Osteoblast (primary cell): ENCODE measurements at places on chromosomes 12 and 14.

- no peak for DNase-seq
These were observed 210.1 kb downstream of the RGS6 start for GRCh38 chr14:72142328-72142727.

- no peak for DNase-seq
These were observed 1.0 kb upstream of the GPX2 start for GRCh38 chr14:64943556-64943955.

DNA sequence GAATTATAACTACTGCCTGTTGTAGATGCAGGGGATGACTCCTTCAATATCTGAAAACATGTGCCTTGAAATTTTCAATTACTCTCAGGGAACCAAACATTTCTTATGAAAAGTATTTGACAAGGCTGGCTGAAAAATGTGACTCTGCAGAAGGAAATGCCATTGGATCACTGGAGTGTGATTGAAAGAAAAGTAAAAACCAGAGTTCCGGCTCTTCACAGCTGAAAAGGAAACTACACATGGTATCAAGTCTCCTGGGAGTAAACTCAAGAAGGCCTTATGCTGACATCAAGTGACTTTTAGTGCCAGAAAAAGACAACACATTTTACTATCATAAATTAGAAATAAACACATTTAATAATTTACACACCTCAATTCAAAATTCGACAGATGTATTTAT is 693.0 kb downstream of the LRFN5 start:
- DNase-seq = no peak

DNA sequence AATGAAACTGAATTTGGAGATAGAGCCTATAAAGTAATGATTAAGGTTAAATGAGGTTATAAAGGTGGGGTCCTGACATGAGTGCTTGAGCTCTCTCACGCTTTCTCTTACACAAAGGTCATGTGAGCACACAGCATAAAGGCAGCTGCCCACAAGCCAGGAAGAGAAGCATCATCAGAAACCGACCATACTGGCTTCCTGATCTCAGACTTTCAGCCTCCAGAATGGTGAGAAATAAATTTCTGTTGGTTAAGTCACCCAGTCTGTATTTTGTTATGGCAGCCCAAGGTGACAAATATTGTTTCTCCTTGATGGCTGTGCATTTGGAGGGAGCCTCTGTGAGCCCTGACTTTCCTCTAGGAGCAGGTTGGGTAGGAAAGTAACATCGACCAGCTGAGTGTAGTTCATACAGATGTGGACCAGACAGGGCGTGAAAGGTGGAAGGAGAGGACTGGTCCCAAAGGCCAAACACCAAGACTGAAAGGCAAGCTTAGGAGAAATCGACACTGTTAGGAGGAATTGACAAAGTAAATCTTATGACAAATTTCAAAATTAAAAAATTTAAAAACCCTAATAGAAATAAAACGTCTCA is 97.6 kb upstream of the SLC38A2 start:
- no peak for DNase-seq

- no peak for DNase-seq
These were observed 147.4 kb downstream of the BCL11B start for GRCh38 chr14:99124482-99125105.

DNA sequence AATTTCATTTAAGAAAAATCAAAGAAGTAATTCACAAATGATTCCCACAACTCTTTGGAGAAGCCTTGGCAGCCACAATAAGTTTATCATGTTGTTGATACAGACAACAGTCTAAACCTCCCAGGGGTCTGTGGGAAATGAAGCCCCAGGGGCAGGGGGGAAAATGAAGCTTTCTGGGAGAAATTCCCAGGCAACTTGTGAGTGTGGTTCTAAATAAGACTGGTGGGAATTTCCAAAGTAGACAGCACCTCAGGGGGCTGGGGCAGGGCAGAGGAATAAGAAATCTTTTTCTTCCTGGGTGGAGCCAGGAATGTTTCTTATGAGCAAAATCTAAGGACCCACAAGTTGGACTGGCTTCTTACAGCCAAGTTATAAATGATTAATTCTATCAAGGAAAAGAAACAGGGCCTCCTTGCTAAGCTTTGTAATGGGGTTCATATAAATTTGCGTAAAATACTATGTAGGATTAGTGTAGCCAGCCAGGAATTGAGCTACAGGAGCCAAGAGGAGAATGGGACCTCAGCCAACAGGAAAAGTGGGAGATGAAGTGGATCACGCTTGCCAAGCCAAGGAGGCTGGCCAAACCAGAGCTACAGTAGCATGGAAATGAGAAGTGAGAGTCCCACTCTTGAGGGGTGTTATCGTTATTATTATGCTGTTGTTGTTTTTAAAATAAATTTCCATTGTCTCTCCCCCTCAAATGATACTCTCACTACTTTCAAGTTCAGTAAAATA is 182.9 kb upstream of the FAR2 start:
- peak; percentile 29 for DNase-seq

DNA sequence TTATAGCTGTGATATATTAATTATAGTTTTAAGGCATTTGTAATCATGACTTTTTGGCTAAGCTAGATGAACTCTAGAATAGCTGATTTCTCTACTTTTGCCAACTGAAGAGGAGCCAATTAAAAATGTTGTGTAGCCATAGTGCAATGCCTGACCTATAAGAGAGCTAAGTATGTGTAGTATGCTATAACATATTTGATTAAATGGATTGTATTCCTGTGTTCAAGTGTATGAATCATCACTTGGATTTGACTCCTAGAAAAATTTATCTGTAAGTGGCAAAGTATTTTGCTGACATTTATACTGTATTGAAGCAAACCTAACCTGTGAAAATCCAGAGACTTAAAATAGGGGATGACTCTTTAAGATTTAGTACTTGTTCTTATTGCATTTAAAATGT is 34.2 kb downstream of the PCNX4 start:
- DNase-seq = no peak
